ENCODE measurements at places on chromosomes 13 and 19.

GRCh38 chr13:91369441-91369831 lies 21.9 kb downstream of the MIR17HG start:
- DNase-seq: no peak

DNA sequence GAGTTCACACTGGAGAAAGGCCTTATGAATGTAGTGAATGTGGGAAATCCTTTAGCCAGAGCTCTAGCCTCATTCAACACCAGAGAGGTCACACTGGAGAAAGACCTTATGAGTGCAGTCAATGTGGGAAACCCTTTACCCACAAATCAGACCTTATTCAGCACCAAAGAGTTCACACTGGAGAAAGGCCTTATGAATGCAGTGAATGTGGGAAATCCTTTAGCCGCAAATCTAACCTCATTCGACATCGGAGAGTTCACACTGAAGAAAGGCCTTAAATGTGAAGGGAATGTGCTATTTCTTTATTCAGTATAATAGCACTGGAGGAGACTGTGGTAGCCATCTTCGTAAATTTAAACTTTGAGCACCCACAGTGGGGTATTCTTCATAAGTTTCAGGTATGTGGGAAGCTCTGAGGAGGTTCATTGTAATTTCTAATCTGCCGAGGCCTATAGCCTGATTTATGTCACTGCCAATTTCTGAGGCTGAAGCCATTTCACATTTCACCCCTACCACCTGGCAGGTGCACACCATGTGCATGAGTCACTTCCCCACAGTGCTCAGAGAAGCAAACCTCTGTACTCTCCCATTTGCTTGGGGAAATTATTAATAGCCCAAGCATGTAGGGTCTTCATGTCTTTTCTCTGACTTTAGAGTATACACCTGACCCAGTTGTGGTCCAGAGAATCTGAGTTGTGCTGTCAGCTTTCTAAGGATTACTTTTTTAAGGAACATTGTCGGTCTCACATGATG lies 6.4 kb downstream of the ZNF551 start:
- no peak for DNase-seq

DNA sequence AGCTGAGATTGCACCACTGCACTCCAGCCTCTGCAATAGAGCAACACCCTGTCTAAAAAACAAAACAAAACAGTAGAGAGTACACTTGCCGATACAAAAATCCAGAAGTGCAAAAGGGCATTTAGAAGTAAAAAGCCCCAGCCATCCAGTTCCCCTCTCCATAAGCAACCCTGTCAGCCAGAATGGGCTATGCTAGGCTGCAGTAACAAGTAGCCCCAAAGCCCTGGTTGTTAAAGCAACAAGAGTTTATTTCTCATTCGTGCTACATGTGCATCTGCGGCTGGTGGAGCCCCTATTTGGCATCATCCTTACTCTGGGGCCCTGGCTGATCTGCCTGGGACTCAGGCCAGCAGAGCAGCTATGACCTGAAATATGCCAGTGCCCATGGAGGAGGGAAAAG lies 16.9 kb upstream of the UBE2S start:
- DNase-seq: no peak

DNA sequence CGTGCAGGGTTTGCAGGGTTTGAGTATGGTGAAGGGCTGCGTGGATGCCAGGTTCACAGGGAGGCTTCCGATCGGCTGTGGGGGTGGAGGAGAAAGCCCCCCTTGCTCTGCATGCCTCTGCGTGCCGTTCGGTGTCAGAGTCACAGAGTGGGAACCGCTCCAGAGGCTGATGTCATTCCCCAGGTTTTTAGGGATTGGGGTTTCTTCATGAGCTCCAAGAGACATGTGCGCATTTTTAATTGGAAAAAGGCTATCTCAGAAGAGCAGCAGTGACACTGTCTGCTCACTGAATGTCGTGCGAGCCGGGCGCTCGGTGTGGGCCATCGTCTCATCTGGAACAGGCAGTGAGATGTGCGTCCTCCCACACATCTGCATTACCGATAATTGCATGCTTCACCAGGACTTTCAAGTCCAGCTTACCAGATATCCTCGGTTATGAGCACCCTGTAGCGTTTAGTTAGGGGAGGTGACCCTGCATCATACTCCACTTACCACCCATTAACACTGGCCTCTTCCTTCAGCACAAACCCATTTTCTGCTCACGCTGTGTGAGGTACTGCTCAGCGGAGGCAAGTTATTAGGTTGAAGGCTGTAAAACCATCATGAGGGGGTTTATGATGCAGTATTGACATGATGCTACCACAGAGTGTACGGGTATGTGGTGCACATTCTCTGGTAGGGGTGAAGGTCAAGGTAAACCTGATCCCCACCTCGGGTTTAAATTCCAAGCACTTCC lies 1.7 kb downstream of the MCF2L start:
- no peak for DNase-seq

- DNase-seq: peak; percentile 53
Observed at GRCh38 chr19:46487178-46487801, 8.4 kb downstream of the PNMA8B start.

GRCh38 chr13:28239374-28239773 lies 101.0 kb downstream of the PAN3 start:
- no peak for DNase-seq

GRCh38 chr13:78589206-78589605 lies 14.1 kb downstream of the POU4F1 start:
- DNase-seq: peak; percentile 94

DNA sequence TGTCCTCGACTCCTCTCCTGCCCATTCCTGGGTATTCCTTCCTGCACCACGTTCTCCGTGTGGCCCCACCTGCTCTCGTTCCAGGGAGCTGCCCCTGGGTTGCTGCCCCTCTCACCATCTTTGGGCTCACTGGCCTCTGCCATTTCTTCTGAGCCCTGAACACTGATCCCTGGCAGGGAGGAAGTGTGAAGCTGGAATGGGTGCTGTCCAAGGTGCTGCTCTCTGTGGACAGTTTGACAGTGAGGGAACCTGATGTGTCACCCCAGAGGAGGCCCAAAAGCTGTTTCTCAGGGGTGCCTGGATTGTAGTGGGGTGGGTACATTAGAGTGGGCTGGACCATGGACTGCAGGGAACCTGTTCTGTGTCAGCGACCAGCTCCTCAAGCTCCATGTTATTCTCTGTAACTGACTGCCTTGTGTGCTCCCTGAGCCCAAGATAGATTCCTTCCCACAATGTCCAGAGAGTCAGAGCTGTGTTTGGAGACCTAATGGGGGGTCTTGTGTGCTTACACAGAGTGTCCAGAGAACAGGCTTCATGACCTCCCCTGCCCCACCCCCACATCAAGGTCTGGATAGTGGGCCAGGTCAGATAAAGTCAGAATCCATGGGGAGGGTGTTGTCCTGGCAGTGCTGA lies 7.2 kb upstream of the CEACAM8 start:
- DNase-seq: peak; percentile 79

DNA sequence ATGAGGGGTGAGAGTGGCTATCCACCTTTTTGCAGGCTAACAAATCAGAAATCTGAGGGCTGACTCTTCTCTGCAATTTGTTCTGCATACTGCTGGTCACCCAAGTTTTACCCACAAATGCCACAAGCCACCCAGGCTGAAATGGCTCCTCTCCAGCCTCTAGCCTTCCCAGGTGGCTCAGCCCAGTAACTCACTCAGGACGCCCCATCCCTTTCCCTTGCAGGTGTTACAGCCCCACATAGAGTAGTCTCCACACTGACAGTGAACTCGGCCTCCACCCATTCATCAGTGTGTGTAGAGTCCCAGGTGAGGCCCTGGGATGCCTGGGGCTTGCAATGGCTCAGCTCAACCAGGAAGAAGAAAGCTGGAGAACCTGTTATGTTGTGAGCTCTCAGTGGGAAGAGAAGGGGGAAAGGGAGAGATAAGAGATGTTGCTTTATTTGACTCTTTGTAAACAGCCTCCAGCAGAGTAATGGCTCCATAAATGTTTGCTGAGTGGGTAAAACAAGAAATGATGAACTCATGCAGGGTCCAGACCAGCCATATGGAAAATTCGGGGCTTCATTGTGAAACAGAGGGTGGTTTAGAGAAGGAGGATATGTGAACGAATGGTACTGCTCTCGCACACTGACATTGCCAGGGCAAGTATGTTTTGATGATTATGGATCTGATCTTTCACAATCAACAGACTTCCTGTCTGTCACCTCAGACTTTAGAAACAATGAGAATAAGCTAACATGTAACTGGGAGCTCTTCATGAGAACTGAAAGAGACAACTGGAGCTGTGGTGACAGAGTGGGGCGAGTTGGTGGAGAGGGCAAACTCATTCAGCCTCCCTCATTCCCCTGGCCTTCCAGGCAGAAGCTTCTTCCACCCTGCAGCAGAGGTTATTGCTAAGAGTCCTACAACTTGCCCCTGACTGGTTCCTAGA lies 74.2 kb upstream of the RFC3 start:
- DNase-seq: no peak

DNA sequence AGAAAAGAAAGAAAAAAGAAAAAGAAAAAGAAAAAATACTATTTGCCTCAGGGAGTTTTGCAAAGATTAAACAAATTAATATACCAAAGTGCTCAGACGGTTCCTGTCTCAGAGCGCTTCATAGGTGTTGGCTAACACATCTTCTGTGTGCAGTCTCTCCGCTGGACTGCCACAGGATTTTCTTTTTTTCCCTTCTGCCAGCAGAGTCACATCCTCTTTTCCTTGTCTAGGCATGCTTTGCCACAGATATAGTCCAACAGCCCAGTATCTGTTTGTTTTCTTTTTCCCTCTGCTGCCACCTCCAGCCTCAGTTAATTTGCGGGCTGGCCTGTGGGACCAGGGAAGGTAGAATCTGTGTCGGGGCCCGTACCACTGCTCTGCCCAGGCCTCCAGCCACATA lies 3.4 kb upstream of the URAD start:
- no peak for DNase-seq

DNA sequence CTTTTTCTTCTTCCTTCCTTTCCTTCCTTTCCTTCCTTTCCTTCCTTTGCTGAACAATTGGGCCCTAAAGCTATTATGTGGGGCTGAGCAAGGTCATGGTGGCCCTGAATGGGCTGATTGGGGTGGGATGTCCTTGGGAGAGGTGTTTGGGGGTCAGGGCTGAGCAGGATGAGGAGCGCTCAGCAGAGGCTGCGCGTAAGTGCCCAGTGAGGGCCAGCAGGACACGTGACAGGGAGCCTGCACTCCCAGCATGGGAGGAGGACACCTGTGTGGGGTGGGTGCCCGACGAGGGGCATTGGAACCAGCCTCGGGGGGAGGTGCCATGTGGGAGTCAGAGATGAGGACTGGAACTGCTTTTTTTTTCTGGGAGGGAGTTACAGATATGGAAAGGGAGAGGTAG lies 5.4 kb upstream of the LGALS7 start:
- no peak for DNase-seq

DNA sequence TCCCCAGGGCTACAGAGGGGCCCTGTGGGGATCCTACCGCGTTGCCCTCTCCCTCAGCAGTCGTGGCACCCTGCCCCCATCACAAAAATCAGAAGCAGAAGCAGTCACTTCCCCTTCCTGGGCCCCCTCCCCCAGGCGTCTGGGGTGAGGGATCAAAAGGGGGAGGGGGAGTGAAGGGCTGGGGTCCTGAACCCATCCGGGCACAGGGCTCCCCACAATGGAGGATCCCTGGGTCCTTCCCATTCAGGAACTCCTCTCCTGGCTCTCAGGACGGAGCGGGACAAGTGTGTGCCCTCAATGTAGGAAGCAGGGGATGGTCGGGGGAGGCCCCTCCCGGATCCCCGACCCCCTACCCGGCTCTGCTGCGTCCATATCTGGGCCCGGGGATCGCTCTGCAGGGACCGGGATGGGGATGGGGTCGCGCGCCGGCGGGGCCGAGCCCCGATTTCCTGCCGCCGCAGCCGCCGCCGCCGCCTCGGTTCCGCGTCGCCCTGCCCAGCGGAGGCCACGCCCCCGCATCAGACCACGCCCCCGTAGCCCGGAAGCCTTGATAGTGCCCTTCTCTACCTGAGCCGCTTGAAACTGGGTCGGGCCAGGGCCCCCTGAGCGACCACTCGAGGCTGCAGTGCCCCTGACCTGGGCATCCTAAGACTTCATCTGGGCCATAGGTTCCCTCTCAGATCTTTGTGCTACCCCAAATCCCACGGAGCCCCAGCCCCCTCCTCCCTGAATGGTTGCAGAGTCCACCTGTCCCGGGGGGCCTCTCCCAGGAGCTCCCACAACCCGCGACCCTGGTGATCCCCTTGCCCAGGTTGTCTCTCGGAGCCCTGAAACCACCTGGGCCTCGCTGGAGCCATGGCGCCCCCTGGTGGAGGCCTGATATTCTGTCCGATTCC lies at the start of gene GMIP:
Gene GMIP, minus strand, starts transcription at position 500 of the 896 bp plus-strand sequence. Its CDS starts 128 bp downstream, at position 372.
- DNase-seq: peak; percentile 93

DNA sequence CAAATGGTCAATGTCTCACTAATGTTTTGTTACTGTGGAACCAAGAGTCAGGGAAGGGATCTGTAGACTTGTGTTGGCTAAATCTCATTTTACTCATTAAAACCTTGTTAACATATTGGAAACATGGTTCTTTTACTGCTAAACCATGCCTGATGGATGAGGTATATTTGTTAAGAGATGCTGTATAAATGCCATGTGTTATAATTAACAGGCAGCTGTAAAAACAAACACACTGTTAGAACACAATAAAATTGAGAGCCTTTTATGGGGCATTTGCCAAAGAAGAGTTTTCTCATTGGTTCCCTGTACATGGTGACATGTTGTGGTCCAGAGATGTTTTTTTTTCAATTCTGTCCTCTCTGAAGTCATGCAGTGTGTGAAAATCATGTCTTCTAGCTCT lies 121.9 kb downstream of the ESD start:
- DNase-seq: no peak

DNA sequence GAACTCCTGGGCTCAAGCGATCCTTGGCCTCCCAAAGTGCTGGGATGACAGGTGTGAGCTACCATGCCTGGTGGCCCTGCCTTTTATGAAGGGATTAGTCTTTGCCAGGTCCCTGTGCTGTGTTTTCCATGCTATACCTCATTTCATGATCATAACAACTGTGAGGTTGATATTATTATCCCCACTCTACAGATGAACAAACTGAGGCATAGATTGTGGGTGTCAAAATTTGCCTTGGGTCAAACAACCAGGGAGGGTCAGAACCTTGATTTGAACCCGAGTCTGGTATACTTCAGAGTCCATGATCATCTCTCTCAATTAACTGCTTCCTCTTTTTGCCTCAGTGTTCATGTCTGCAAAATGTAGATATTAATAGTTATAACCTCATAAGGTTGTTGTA lies 6.9 kb downstream of the PINLYP start:
- no peak for DNase-seq

DNA sequence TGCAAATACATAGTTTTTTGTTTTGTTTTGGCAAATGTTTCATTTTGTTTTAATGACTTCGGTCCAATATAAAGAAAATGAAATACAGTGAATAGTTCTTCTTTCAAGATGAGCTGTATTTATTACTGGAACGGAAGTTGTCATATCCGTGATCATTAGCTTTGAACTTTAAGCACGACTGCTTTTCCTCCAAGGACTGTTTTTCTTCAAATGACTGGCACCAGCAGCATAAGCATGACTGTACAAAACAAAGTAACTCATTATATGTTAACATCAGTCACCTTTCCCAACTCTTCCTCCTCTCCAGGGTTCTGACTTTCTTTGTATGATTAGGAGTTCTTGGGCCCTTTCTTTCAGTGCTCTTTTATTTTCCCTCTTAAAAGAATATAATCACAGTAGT lies 20.5 kb downstream of the EDNRB start:
- DNase-seq: no peak

All from GM23338 (cell line).